Ecto neural progenitor cell (in vitro differentiated cells): ENCODE measurements at places on chromosomes 6 and 20.

- DNase-seq: no peak
Observed at GRCh38 chr6:122069932-122070331, 329.5 kb upstream of the HSF2 start.

DNA sequence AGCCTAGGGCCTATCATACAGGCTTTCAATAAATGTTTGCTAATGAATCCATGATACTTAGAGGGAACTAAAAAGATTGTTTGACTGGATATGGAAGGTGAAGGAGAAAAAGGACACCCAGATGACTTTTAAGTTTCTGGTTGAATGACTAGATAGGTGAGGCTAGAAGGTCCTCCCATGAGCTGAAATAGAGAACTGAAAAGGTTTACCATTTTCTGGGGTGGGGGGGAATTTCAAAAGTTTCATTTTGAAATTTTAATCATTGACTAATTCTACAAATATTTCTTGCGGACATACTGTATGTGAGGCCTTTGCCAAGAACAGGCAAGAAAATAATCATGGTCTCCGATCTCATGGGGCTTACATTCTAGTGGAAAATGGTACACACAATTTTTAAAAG, 17.9 kb upstream of the ZBTB2 start:
- DNase-seq: no peak

DNA sequence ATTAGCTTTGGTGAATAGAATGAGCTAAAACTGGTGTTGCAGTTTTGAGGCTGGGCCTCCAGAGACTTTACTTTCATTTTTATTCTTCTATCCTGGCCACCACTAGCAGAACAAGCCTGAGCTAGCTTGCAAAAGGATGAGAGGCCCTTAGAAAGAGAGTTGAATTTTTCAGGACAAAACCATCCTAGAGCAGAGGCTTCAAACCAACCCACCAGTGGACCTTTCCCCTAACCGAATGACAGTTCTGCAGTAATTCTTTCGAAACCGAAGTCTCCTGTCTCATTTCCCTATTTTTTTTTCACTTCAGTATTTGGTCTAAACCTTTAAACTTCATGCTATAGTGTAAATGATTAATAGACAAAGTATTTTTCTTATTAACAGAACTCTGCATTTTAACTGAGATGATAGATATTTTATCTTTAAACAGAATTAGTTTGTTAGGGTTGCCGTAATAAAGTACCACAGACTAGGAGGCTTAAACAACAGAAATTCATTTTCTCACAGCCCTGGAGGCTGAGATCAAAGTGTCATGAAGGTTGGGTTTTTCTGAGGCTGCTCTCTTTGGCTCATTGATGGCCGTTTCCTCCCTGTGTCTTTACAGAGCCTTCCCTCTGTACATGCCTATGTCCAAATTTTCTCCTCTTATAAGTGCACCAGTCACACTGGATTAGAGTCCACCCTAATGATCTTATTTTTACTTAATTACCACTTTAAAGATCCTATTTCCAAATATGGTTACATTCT, 80.6 kb upstream of the PAK5 start:
- DNase-seq: no peak

DNA sequence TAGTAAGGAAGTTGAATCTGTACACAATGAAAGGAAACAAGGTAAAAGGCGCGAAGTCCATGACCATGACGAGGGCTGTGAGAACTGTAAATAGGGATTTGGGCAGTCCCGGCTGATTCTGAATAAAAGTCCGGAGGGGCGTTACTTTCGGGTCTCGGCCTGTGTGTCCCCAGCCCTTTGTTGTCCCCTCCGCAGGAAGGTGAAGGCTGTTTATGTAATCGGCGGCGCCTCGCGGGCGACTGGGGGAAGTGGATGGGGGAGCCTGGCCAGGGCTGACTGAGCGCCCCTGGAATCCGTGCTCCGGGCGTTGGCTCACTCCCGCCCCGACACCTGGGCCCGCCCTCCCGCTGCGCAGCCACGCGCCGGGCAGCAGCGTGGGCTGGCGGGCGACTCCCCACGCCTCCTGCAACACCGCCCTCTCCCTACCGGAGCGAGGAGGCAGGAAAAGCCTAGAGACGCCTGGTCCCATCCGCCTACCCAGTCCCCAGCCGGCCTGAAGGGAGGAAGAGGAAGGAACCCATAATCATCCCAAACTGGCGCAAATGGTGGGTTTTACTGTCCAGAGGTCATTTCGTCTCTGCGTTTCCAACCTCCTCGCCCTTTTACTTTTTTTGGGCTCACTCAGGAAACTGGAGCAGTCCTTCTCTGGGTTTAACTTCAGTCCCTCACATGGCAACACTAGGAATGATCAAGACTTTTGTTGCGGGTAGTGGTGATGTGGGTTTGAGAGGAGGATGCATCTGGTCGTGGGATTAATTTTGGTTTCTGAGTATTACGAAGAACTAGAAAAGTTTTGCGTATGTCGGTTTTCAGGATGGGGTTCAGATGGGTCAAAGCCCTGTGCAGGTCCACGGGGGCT, 12.1 kb downstream of the TRIM31 start:
- peak; percentile 56 for DNase-seq

DNA sequence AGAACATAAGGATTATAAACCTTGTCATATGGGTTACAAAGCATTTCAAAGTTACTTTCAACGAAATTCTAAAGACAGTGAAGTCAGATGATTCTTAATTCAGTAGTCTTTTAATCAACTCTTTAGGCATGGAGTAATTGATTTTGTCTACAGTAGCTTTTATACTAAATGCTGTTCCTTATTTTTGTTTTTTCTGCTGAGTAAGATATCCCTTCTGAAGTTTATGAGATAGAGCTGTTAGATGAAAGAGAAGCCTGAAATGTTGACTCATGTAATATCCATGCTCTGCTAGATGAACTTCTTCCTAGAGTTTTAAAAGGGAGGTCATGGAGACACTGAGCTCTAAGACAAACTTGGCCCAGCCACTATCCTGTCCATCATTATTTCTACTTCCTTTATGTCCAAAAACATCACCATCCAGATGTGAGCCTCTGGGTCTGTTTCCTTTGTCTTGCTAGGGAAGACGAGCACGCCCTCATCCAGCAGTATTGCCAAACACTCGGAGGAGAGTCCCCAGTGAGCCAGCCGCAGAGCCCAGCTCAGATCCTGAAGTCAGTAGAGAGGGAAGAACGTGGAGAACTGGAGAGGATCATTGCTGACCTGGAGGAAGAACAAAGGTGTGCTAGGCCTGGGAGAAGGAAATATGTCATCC, 550.3 kb downstream of the UTRN start:
- DNase-seq: no peak
